CD4-positive, CD25-positive, alpha-beta regulatory T cell (primary cell): ENCODE measurements at places on chromosomes 3 and 15. TPM values are rescaled to one million over a fixed set of nuclear protein-coding genes. Genes with fewer than 3 reads are reported as not detected.

The MESP1 gene
- 1.9 TPM for polyA plus RNA-seq

The ACTC1 gene
- not detected for polyA plus RNA-seq

The MB21D2 gene
- 3.3 TPM for polyA plus RNA-seq

The THAP10 gene
- polyA plus RNA-seq, result not detected

The ZNF80 gene
- 0.36 TPM for polyA plus RNA-seq

The GOLGA6L4 gene
- not detected for polyA plus RNA-seq

The LIPC gene
- polyA plus RNA-seq, result 1.6 TPM

The EOMES gene
- polyA plus RNA-seq, result 0.47 TPM

The CHD2 gene
- polyA plus RNA-seq, result 49.5 TPM

The TMC3 gene
- 0.05 TPM for polyA plus RNA-seq

The GOLGA6L2 gene
- not detected for polyA plus RNA-seq

The SFMBT1 gene
- 16.7 TPM for polyA plus RNA-seq

The MRAS gene
- not detected for polyA plus RNA-seq

The GPD1L gene
- 19.5 TPM for polyA plus RNA-seq

The TM4SF18 gene
- polyA plus RNA-seq, result not detected

The CLRN1 gene
- polyA plus RNA-seq, result not detected

The SLC51A gene
- 0.38 TPM for polyA plus RNA-seq

The ATOSA gene
- 13.5 TPM for polyA plus RNA-seq

The LDHAL6B gene
- polyA plus RNA-seq, result not detected

The ISLR2 gene
- not detected for polyA plus RNA-seq

The TMEM207 gene
- polyA plus RNA-seq, result not detected

The A4GNT gene
- not detected for polyA plus RNA-seq

The NMB gene
- 5.5 TPM for polyA plus RNA-seq

The GCSAM gene
- polyA plus RNA-seq, result 12.3 TPM

The MAGEL2 gene
- not detected for polyA plus RNA-seq

The ITIH1 gene
- polyA plus RNA-seq, result not detected

The MESP2 gene
- polyA plus RNA-seq, result not detected

The ARPIN gene
- not detected for polyA plus RNA-seq

The SCN11A gene
- not detected for polyA plus RNA-seq

The OSTN gene
- not detected for polyA plus RNA-seq

The ITPKA gene
- polyA plus RNA-seq, result not detected

The OSBPL10 gene
- polyA plus RNA-seq, result 0.21 TPM

The GOLGA6B gene
- not detected for polyA plus RNA-seq

The FEZF2 gene
- polyA plus RNA-seq, result not detected

The SLC22A13 gene
- polyA plus RNA-seq, result not detected

The FILIP1L gene
- 1.0 TPM for polyA plus RNA-seq

The FAM107A gene
- polyA plus RNA-seq, result not detected

The CHSY1 gene
- polyA plus RNA-seq, result 3.8 TPM

The TICRR gene
- polyA plus RNA-seq, result 0.20 TPM

The PIF1 gene
- 0.24 TPM for polyA plus RNA-seq

The GP5 gene
- polyA plus RNA-seq, result 0.83 TPM

The SETD5 gene
- polyA plus RNA-seq, result 26.2 TPM

The MLF1 gene
- polyA plus RNA-seq, result 8.3 TPM

The PARP15 gene
- 10.7 TPM for polyA plus RNA-seq

The IMPG2 gene
- polyA plus RNA-seq, result not detected

The NLGN1 gene
- polyA plus RNA-seq, result not detected

The HRG gene
- not detected for polyA plus RNA-seq

The REC114 gene
- polyA plus RNA-seq, result not detected

The TIGIT gene
- polyA plus RNA-seq, result 246 TPM

The ERC2 gene
- polyA plus RNA-seq, result not detected

The POC1A gene
- polyA plus RNA-seq, result 2.5 TPM

The THRB gene
- polyA plus RNA-seq, result not detected

The SPINK8 gene
- not detected for polyA plus RNA-seq

The GOLGA8J gene
- polyA plus RNA-seq, result not detected

The PDHB gene
- polyA plus RNA-seq, result 159 TPM

The SLC33A1 gene
- polyA plus RNA-seq, result 17.4 TPM

The LRRC31 gene
- not detected for polyA plus RNA-seq

The GOLGA6L9 gene
- 0.15 TPM for polyA plus RNA-seq

The ZIC1 gene
- not detected for polyA plus RNA-seq
